Natural killer cell treated with Interleukin-12 subunit alpha and Interleukin-12 subunit beta and Interleukin-15 and Interleukin-18, amount 100 ng/mL, for 72 hours (primary cell): ENCODE measurements at places on chromosomes 12 and 14.

- DNase-seq: no peak
Measured at GRCh38 chr12:42255221-42255865, 17.3 kb upstream of the YAF2 start.

GRCh38 chr12:22670762-22671161, 45.8 kb downstream of the ETNK1 start:
- no peak for DNase-seq

DNA sequence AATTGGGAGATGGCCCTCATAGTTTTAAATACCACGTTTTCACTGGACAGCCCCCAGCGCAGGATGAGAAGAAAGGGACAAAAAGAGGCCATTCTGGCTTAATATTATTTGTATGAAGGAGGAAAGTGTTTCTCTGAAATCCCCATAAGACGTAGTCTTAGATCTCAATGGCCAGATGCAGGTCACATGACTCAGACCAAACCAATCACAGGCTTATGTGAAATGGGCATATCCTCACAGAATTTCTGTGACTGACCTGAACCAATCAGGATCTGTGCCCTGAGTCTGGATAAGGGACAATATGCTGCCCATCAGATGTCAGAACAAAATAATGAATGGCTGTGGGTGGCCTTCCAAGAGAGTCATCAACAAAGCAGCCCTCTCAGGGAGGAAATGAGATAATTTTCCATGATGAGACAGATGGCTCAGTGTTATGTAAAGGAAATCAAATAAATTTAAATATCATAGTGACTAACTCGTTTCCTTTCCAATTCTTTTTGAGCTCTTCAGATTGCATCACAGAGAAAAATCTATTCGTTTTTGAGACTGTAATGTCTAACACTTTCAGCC, 1009.5 kb upstream of the TMEM132C start:
- DNase-seq: no peak

- DNase-seq: peak; percentile 78
Measured at GRCh38 chr12:57899010-57899662, 42.2 kb upstream of the ATP23 start.

- DNase-seq: no peak
Measured at GRCh38 chr12:89649820-89650219, 58.8 kb downstream of the ATP2B1 start.
